Small intestine (tissue), 16 donors: ENCODE measurements at places on chromosomes 3 and 15. TPM values are rescaled to one million over a fixed set of nuclear protein-coding genes. Genes with fewer than 3 reads are reported as not detected.

- no peaks in the 10 kb centered on the region for H3K4me1 ChIP-seq
- DNase-seq = no peak
- no peak overlapping the region for H3K27ac ChIP-seq
- H3K4me3 ChIP-seq = no peak overlapping the region
- H3K27me3 ChIP-seq = peaks cover 4% of the 10 kb centered on the region
Observed at GRCh38 chr15:60044636-60045270, 40.6 kb downstream of the FOXB1 start.

GRCh38 chr3:171266740-171267073, 193.5 kb downstream of the TNIK start:
- no peak overlapping the region for H3K4me3 ChIP-seq
- no peak for DNase-seq
- no peaks in the 10 kb centered on the region for H3K36me3 ChIP-seq
- H3K27me3 ChIP-seq = no peaks in the 10 kb centered on the region

SLC6A20 gene
- 10.9 TPM for polyA plus RNA-seq

DNA sequence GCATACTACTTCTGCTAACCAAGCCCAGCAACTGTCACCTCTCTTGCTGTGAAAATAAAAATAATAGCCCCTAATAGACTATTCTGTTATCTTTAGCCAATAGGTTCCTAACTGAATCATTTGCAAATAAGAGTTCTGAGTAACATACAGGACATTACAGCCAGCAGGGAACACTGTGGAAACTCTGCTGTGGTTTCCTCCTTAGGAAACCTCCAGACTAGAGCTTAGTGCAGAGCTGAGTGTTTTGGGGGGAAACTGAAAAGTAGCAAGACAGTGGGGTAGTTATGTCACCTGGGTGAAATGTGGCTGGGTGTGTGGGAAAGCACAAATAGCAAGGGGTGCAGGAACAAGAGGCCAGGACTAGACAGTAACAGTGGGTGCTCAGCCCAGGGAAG, 32.4 kb downstream of the DZIP1L start:
- H3K36me3 ChIP-seq = no peaks in the 10 kb centered on the region
- DNase-seq = no peak
- no peak overlapping the region for H3K4me3 ChIP-seq

DNA sequence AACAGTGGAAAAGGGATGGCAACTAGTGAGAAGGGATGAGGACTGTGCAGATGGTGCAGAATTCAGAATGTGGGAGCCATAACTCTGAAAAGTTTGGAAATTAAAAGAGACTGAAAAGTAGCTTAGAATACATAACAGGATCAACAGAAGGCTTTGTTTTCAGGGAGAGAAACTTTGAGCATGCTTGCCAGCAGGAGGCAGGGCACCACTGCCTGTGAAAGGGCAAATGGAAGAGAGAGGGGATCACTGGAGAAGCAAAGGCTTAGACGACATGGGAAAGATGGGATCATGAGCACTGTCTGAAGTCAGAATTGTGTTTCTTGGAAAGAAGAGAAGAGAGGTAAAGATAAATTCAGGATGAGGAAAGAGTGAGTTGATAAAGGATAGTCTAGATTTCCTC, 99.6 kb downstream of the ABI3BP start:
- no peaks in the 10 kb centered on the region for H3K4me1 ChIP-seq
- DNase-seq = peak; percentile 14
- no peak overlapping the region for H3K4me3 ChIP-seq

DNA sequence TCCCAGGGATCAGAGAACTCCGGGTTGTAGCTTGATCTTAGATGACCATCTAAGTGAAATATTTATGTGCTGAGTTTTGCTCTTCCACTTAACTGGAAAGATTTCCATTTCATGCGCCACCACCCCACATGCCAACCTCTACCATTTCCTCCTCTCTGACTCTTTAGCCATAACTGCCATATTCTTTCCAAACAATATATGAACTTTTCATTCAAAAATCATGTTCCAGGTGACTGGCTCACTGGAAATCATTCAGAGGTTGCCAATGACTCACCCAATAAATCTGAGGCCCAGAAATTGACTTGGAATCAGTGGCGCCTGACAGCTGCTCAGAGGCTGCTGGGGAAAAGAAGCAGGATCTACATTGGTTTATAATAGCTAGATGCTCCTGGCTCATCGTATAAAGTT, 31.6 kb upstream of the FAM174B start:
- H3K27ac ChIP-seq = no peak overlapping the region
- no peak for DNase-seq
- H3K4me3 ChIP-seq = no peak overlapping the region
- H3K36me3 ChIP-seq = no peaks in the 10 kb centered on the region
- no peaks in the 10 kb centered on the region for H3K4me1 ChIP-seq
- H3K27me3 ChIP-seq = no peaks in the 10 kb centered on the region

FETUB gene
- not detected for polyA plus RNA-seq

DNA sequence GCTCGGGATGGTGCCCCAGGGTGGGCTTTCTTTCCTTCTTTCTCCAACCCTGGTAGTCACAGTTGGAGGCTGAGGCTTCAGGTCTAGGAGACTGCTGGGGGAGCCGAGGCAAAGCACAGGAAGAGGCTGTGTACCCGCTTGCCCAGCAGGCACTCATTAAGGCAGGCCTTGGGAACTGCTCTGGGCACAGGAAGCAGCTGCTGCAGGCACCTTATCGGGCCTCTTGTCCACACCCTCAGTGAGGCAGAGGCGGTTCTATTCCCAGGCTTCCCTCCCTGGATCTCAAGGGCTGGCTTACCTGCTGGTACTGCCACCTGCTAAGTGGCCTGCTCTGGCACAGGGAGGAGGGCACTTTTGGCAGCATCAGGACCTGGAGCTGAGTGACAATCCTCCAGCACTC, 15.8 kb upstream of the GRM2 start:
- no peak for DNase-seq
- no peak overlapping the region for H3K27ac ChIP-seq
- peaks cover 7% of the 10 kb centered on the region for H3K36me3 ChIP-seq
- H3K4me3 ChIP-seq = no peak overlapping the region

FBXO40 gene
- polyA plus RNA-seq = not detected

DNA sequence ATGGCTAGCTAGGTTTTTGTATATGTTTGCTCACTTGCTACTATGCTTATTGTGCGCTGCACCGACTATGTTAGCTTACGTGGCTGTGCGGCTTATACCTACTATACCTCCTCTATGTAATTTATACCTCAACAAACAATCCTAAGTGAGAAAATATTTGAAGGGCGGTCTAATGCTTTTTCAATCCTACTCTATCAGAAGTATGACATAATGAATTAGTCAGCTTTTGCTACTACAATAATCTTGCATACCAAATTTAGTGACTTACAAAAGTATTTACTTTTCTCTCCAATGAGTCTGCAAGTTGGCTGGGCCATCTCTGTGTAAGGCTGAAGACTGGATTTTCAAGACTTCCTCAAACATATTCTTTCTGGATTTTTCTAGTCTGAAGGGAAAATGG, 391.2 kb upstream of the NECTIN3 start:
- H3K4me3 ChIP-seq = no peak overlapping the region
- DNase-seq = no peak
- H3K4me1 ChIP-seq = no peaks in the 10 kb centered on the region

DNA sequence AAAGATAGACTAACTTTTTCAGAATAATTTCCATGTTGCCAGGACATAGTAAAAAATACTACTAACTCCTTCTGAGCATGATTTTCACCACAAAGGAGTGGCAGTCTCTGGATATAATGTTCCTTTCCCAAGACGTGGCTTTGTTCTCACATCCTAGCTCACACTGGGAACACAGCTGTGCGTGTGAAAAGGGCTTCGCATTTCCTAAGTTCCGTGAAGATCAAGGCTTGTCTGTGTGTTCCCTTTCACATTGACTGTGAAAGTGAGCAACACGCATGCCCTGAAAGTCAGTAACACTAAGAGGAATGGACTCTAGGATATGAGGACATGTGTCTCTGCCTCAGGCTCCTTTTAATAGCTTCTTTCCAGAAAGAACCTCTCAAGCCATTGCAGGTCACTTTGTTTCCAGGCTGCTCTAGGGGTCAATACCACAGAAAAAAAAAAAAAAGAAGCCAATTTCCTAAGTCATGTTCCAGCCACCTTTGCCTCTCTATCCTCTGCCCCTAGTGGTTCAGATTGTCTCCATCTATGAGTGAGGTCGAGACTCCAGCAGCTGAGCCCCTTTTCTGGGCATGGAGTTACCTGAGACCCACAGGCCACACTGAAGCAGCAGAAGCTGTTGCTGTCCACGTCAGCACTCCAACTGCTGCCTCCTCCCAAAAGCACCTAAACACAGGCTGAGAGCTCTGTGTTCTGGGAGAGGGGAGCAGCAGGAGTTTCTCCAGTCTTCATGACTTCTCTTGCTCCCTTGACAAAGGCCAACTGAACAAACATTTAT, 355.9 kb downstream of the RSL24D1 start:
- no peak for DNase-seq
- H3K27ac ChIP-seq = no peak overlapping the region
- H3K27me3 ChIP-seq = no peaks in the 10 kb centered on the region
- H3K36me3 ChIP-seq = no peaks in the 10 kb centered on the region
- no peak overlapping the region for H3K4me3 ChIP-seq
- no peaks in the 10 kb centered on the region for H3K4me1 ChIP-seq

GRCh38 chr3:116443191-116443661, 2.1 kb downstream of the LSAMP start:
- no peak for DNase-seq
- no peaks in the 10 kb centered on the region for H3K36me3 ChIP-seq
- no peak overlapping the region for H3K4me3 ChIP-seq
- no peaks in the 10 kb centered on the region for H3K27me3 ChIP-seq

CLDN18 gene
- polyA plus RNA-seq = 2.7 TPM

TICRR gene
- polyA plus RNA-seq = 0.22 TPM

GRCh38 chr15:34248190-34248589, 23.4 kb downstream of the EMC4 start:
- H3K27ac ChIP-seq = no peak overlapping the region
- H3K4me1 ChIP-seq = no peaks in the 10 kb centered on the region
- DNase-seq = no peak
- H3K36me3 ChIP-seq = peaks cover 27% of the 10 kb centered on the region
- no peaks in the 10 kb centered on the region for H3K27me3 ChIP-seq

TGM5 gene
- polyA plus RNA-seq = not detected

DNA sequence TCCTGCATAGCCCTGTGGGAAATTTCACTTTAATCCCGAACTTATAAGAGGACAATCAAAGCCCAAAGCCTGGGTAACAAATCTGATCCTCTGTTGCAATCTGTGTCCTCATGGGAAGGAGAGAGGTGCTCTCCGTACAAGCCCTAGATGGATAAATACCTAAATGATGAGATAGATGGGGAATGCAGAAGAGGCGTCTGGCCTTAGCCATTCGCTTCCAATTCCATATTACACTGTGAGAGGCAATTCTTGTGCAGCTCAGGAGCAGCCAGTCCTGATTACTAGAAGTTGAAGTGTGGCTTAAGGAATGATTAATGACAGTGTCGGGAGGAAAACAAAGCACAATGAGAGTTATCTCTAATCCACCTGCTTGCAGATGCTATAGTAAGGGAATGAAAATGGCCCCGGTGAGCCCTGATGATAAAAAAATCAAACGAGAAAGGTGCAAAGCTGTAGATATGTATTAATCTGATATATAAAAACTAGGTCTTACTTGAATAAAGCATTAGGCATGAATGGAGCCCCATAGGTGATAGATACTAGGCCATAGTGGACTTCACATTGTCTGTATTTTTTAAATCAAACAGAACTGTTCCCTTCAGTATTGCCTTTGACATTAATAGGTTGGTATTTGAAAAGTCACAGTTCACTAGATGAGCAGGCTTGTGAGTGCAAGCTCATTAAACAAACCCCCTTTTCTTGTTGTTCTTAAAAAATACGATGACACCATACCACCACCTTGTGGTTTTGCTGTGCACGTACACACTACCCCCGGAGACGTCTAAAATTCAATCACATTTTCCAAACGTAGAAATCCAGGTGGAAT, 54.2 kb upstream of the TMCO5A start:
- no peak overlapping the region for H3K27ac ChIP-seq
- H3K27me3 ChIP-seq = no peaks in the 10 kb centered on the region
- no peaks in the 10 kb centered on the region for H3K4me1 ChIP-seq
- H3K4me3 ChIP-seq = no peak overlapping the region
- DNase-seq = peak; percentile 36
- no peaks in the 10 kb centered on the region for H3K36me3 ChIP-seq

CORO2B gene
- polyA plus RNA-seq = 1.3 TPM

ZNF662 gene
- 0.67 TPM for polyA plus RNA-seq

- H3K27ac ChIP-seq = no peak overlapping the region
- H3K4me1 ChIP-seq = no peaks in the 10 kb centered on the region
- DNase-seq = no peak
- no peaks in the 10 kb centered on the region for H3K36me3 ChIP-seq
- no peak overlapping the region for H3K4me3 ChIP-seq
Observed at GRCh38 chr3:192331749-192332385, 395.5 kb downstream of the FGF12 start.

- DNase-seq = no peak
- H3K36me3 ChIP-seq = no peaks in the 10 kb centered on the region
- no peaks in the 10 kb centered on the region for H3K27me3 ChIP-seq
- H3K27ac ChIP-seq = no peak overlapping the region
- no peaks in the 10 kb centered on the region for H3K4me1 ChIP-seq
- no peak overlapping the region for H3K4me3 ChIP-seq
Observed at GRCh38 chr15:64373360-64373759, 7.9 kb downstream of the PCLAF start.

GRCh38 chr3:264394-265156, 68.0 kb downstream of the CHL1 start:
- H3K27me3 ChIP-seq = no peaks in the 10 kb centered on the region
- H3K4me3 ChIP-seq = no peak overlapping the region
- DNase-seq = peak; percentile 7

DNA sequence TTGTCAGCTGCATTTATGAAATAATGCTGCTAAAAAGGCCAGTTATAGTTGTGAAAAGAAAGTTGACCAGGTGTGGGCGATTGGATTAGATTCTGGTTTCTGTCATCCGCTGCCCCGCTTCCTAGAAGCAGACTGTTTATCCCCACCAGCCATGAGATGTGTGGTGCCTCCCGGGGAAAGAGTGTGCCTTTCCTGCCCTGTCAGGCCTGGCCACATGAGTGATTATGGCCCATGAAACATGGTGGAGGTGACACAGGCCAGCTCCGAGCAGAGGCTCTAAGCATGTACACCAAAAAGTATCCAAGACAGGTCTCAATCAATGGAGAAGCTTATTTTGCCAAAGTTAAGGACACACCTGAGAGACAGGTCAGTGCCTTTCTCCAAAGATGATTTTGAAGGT, 85.4 kb upstream of the ABHD2 start:
- H3K36me3 ChIP-seq = no peaks in the 10 kb centered on the region
- no peak for DNase-seq
- H3K27ac ChIP-seq = peak overlapping the region; percentile 51
- H3K27me3 ChIP-seq = no peaks in the 10 kb centered on the region
- H3K4me3 ChIP-seq = no peak overlapping the region

DNA sequence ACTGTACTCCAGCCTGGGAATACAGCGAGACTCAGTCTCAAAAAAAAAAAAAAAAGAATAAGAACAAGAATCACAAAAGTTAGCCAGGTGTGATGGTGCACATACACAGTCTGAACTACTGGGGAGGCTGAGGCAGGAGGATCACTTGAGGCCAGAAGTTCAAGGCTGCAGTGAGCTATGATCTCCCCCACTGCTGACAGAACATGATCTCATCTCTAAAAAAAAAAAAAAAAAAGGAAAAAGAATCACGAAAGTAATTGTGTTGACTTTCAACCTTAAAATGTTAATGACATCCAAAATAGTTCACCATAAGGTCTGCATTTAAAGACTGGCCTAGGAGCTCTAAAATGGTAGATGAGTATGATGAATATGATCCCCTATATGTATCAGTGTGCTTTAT, 68.0 kb upstream of the MAP4 start:
- H3K36me3 ChIP-seq = no peaks in the 10 kb centered on the region
- H3K4me1 ChIP-seq = peaks cover 13% of the 10 kb centered on the region
- no peak overlapping the region for H3K27ac ChIP-seq
- DNase-seq = no peak
- no peaks in the 10 kb centered on the region for H3K27me3 ChIP-seq
